ENCODE measurements at places on chromosomes 1 and 21.

GRCh38 chr1:41963636-41964035 lies 44.9 kb upstream of the HIVEP3 start:
- no peak for DNase-seq

DNA sequence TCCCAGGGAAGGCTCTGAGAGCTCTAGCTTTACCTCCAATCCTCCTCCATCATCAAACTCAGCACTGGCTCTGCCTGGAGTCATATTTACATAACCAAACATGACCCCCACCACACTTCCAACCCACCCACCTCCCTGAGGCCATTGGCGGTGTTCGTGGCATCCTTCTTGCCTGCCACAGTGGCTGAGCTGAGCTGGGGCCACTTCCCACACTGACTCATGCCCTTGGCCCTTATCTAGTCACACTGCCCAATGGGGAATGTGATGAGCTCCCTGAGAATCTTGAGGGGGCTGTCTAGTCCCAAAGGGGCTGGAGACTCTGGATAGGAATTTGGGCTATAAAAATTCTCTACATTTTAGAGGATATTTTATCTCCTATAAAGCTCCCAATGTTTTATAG lies 230.9 kb upstream of the IRF2BP2 start:
- DNase-seq: no peak

DNA sequence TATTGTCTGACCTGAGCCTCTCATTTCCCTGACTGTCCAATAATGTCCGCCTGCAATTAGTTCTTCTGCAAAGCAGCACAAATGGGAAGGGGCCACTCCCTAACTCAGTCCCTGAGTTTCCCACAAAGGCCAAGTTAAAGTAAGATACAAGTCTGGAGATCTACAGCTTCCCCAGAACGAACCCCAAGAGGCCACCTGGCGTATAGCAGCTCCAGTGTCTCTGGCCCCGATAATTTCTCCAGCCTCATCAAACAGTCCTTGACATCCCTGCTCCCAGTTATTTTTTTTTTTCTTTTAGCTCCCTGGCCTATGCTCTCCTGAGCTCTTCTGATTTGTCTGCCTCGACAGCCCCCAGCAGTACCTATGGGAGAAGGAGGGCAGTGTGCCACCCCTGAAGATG lies 8.1 kb upstream of the ACKR1 start:
- DNase-seq: no peak

DNA sequence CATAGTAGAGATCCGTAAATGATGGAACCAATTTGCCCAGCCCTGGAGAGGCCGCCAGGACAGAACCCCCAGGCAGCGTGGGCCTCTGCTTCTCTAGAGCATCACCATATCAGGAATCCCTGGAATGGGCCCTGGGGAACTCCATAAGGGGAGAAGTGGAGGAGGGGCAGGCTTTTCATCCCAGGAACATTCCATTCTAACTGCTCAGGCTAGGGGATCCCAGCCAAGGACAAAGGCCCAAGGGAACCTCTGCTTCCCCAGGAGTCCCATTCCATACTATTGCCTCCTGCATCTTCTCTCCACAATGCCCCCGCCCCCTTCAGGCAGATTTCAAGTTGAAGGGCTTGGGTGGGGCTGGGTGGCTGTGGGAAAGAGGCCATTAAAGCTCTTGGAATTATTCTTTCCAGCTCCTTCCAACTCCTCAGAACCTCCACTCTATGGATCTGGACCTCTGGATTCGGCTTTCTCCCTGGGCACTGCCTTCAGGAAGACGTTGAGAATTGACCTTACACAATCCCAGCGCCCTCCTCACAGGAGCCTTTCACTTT lies 6.0 kb downstream of the TRNP1 start:
- DNase-seq: no peak

- DNase-seq: no peak
Observed at GRCh38 chr1:194833111-194833510, 1646.7 kb upstream of the B3GALT2 start.

GRCh38 chr1:59767119-59767518 lies 47.6 kb upstream of the HOOK1 start:
- DNase-seq: no peak
